Activated CD4-positive, alpha-beta T cell treated with anti-CD3 and anti-CD28 coated beads, Interleukin-2, amount 50 U/mL, for 24 hours (primary cell): ENCODE measurements at places on chromosomes 12 and 14.

DNA sequence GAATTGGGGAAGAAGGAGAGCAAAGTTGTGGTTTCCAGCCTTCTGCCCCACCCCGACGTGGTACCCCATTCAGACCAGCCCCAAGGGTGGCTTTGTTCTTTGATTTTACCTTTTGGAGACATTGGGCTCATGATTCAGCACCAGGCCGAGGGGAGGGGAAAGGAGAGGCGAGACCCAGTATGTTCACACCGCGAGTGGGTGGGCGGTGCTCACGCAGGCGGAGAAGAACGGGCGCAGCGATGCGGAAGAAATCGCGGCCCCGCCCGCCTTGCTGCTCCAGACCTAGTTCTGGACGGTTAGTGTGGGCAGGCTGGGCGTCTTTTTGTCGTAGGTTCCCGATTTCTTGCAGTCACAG is 963 bp downstream of the ATL1 start:
- peak; percentile 37 for DNase-seq

DNA sequence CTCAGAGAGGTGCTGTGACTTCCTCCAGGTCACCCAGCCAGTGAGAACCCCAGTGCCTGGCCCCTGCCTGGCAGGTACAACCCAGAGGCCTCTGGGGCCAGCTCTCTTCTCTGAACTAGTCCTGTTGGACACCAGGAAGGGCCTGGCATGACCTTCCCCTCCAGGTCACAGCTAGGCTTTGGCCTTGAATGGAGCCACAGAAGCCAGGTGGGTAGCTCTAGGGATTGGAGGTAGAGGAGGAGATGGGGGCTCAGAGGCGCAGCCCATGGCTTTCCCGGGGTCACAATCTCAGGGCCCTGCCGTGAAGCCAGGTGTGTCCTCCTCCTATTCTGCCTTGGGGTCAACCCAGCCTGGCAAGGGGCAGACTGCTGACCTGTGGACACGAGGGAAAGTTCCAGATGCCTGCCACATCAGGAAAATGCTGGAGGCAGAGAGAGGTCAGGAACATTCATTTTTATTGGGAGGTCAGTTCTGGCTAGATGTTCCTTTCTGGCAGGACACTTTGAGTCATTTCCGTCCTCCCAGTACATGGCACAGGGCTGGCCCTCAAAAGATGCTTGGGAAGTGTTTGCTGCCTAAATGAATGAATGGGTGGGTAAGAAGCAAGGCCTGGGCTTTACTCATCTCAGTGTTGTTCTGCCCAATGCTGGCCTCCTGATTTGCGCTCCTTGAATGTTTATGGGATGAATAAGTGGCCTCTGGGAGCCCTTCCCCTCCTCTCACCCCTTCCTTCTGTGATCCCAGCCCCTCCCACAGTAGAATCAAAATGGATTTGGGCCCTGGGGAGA is 25.4 kb downstream of the FAM222A start:
- DNase-seq = no peak

DNA sequence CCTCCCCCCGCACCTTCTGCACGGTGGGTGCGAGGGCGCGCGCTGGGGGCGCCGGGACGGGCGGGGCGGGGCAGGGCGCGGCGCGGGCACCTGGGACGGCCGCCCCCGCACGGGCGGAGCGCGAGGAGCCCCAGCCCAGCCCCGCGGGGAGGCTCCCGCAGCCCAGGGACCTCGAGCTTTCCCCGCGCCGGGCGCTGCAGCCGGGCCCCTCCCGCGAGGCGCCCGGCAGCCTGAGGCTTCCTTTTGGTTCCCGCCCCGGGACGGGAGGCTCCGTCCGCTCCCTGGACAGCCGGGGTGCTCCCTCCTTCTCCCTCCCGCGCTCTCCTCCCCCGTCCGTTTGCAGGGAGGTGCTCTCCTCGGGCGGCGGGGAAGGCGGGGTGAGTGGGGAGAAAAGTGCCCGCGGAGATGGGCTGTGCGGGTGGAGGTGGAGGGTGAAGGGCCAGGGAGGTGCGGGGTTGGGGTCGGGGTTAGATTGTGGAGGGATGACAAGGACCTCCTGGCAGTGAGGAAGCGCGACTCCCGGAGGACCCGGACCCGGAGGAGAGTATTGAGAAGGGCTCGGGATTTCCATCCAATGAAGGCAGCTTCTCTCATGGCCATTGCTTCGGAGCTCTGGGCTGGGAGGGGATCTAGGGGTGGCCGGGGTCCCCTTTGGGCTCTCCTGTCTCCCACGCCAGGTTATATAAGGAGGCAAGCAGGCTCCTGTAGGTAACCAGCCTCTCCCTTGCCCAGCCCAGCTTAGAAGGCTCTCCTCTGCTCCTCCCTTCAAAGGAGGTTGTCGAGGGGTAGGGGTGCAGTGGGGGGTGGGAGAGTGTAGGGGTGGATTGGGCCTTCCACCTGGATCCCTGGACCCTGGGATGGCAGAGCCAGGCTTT is 645 bp downstream of the JDP2 start:
- no peak for DNase-seq

DNA sequence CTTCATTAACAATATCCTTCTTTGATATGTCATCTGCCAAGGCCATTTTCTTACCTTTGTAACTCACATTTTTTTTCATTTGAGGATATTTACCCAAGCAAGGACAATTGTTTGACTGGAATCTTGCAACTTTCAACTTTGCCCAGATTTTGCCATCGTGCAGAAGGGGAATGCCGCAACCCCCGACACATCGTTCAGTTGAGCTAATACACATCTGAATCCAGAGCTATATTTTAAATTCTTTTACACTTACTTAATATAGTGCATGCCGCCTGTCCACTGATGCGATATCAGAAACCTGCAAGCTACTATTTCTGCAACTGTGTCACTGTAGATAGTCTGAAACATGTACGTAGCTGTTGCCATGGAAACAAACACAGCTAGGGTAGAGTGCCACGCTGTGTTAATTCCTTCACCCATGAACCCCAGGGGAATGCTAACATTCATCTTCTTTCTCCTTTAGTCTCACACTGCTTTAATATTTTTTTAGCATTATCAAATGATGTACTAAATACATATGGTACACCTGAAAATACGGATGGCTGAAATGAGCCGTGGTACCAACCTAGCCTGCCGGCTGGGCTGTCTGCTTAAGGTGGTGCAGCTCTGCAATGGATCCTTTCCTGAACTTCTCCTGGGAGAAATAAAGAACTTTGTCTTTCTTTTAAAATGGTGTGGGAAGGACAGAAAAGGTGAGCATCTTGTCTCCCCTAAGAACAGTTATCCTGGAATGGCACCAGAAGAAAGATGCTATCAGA is 77.0 kb upstream of the FOXN3 start:
- no peak for DNase-seq

- no peak for DNase-seq
These were observed 152.3 kb downstream of the PHETA1 start for GRCh38 chr12:111216387-111217159.

- no peak for DNase-seq
These were observed 14.9 kb upstream of the IRF2BPL start for GRCh38 chr14:77043177-77043983.

GRCh38 chr12:122895320-122895703 is 612 bp downstream of the VPS37B start:
- no peak for DNase-seq

DNA sequence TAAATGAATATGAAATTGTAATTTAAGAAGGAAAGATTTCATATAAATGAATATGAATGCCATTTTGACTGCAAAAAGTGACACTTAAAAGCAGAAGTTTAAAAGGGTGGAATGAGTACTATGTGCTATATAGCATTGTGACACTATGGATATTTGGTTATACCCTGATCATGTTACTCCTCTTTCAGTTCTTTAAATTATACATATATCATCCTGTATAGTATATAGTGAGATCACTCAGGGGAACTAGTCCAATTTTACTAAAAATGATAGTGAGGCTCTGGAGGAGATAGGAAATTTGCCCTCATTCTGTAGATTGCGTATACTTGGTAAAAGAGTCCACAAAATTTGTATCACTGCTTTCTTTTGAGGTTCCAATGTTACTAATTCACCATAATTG is 155.7 kb upstream of the BTG1 start:
- no peak for DNase-seq

GRCh38 chr14:99073431-99073830 is 198.6 kb downstream of the BCL11B start:
- DNase-seq = no peak

- DNase-seq = no peak
These were observed 884 bp upstream of the TMEM132C start for GRCh38 chr12:128266086-128266485.

DNA sequence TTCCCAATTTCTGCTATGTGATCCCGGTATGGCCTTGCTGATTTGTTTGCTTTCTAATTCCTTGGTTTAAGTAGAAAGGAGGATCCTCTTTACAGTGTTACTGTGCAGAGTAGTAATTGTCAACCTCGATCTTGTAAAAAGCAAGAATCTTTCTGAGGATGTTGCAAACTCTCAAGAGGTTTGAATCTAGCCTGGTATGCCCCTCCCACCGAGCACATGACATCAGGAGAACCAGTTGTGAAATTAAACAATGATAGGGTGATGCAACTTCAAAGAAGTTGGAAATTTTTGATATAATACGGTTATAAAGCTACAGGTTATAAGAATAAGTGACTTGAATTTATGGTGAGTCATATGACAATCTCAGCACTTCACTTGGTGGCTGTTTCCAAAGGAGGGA is 35.0 kb upstream of the FUT8 start:
- no peak for DNase-seq

GRCh38 chr14:64992328-64992885 is 5.7 kb downstream of the FNTB start:
- no peak for DNase-seq

DNA sequence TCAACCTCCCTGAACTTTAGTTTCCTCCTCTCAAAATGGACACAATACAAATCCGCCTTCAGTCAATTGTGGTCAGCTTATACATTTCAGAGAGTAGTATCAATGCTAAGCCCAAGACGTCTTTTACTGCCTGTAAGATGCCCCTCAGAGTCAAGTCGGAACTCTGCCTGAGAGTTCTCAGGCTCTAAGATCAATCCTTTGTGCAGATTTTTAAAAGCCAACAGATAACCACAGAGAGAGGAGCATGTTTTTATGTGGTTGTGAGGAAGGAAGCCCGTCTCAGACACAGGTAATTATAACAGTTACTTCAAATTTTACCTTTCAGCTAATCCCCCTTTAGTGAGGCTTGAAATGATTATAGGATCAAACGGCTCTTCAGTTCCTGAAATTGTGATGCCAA is 91.6 kb downstream of the HELB start:
- DNase-seq = no peak

DNA sequence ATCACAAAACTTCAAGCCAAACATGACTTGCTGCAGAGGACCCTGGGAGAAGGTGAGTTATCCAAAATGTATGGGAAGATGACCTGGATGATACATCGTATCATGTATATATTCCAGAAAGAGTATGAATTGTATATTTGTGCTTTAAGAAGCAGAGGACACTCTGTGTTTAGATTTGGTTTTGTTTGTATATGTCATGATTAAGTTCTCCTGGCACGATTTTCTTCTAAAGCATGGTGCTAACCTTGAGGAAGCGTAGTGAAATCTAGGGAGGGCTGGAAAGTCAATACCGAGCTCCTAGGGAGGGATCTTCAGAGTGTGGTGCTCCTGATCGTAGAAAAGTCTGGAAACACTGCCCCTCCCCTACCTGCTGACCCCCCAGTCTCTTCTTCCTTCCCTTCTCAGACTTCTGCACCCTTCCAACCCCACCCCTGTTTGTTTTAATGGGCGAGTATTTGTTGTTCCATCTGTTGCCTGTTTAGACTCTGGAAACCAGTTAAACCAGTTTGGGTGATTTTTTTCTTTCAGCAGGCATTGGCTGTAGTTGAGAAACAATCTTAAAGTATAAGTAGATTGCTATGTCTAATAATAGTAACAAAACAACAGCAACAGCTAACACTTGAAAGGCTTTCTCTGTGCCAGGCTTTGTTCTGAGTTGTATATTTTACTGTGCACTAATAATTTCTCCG is 141.6 kb downstream of the KICS2 start:
- DNase-seq = no peak

DNA sequence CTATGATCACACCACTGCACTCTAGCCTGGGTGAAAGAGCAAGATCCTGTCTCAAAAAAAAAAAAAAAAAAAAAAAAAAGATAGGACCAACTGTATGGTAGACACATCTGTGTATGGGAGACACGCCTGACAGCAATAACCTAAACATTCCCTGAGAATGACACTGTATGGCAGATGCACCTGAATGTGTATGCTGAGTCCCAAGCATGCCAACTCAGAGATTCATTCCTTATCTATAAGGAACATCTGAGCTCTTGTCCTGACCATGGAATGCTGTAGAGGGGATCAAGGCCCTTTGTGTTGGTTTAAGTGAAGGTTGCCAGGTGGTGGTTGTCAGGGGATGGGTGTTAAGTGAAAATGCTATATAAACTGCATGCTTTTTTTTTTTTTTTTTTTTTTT is 19.2 kb upstream of the LGALS3 start:
- DNase-seq = no peak

- no peak for DNase-seq
These were observed 7.6 kb downstream of the ARHGEF40 start for GRCh38 chr14:21077672-21078071.

GRCh38 chr14:71566276-71566675 is 366.0 kb upstream of the RGS6 start:
- no peak for DNase-seq

- DNase-seq = no peak
These were observed 13.7 kb upstream of the ZNF385A start for GRCh38 chr12:54398218-54398617.

DNA sequence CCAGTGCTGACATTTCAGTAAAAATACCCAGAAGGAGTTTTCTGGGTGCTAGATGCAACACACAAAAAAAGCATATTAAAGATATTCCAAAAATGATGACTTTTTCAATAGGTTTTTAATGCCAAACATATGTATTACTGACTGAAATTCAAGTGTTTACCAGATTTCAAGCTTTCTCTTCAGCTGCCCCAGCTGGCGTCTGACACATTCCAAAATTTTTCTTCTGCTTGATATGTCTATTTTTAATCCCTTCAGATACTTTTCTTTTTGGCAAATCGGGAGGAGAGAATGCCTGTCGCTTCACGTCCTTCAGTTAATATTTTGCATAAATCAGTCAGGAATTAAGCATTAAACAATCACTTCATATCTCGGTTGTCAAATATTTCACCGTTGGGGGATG is 7.1 kb upstream of the CCDC60 start:
- no peak for DNase-seq

GRCh38 chr14:82565825-82566224 is 1032.2 kb upstream of the SEL1L start:
- no peak for DNase-seq

GRCh38 chr12:76049575-76050251 is 18.1 kb upstream of the PHLDA1 start:
- no peak for DNase-seq

GRCh38 chr14:78746086-78746595 is 576.0 kb downstream of the NRXN3 start:
- DNase-seq = no peak

- no peak for DNase-seq
These were observed 15.7 kb downstream of the FAR2 start for GRCh38 chr12:29164477-29165393.

DNA sequence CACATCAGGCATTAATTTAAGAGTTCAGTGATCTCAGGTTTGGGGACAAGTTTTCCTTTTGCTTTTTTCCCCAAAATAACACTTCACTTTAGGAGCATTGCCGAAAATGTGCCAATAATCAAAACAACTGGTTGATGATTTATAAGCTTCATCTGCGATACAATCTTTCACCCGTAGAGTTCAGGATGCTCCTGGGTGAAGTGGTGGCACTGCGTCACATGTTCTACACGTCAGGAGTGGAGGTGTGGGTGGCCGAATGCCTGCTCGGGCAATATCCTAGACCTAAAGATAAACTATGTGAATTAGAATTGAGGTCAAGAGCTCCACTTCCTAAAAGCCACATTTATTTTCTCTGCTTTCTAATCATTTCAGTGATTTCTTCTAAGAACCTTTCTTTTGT is 70.9 kb upstream of the DICER1 start:
- no peak for DNase-seq
